ENCODE measurements at places on chromosomes 6 and 20.

- DNase-seq = no peak
Measured at GRCh38 chr6:118370722-118371121, 177.4 kb upstream of the PLN start.

DNA sequence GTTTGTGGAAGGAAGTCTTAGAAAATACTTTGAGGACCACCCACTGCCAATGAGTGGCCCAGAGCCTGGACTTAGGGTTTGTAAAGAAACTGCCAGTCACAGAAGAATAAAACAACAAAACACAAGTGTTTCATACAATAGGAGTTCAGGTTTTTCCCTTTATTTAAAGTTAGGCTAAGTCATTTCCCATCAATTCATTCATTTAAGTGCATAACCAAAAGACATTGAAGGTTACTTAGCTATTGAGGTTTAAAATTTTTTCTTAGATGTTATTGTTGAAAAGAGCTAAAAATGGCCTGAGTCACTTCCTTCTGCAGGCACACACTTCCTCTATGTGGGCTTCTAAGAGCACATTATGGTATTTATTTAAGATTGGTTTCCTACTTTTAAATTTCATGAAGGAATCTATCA is 54.2 kb downstream of the ARMC2 start:
- peak; percentile 57 for DNase-seq

DNA sequence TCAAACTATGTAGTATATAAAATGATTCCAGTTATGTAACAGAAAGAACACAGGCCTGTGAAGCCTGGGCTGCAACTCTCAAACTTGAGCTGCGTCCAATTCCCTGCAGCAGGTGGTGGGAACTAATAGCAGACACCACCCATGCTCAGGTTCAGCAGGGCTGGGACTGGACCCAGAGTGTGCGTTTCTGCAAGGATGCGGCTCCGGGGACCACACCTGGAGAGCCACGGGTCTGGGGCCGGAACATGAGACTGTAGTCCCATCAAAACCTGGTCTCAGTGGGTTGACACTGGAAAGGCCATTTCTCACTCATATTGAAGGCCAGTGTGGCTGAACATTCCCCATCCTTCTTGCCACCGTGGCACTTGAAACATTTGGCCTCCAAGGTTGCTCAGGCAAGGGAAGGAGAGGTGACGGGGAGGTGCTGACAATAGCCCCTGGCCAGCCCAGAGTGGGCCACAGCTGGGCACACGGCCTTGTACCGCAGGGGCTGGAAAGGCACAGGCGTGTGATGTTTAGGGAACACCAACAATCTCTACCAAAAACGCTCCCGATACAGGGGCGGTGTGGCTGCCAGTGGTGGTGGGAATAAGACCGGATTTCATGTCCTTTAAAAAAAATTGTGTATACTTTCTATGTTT is 38.0 kb downstream of the FRMD1 start:
- no peak for DNase-seq

- DNase-seq = no peak
Measured at GRCh38 chr6:153056308-153056707, 53.8 kb upstream of the MTRF1L start.

GRCh38 chr6:111173341-111173740 is 86.0 kb downstream of the SLC16A10 start:
- DNase-seq = no peak

GRCh38 chr6:161365633-161366032 is 91.8 kb upstream of the AGPAT4 start:
- DNase-seq = no peak

DNA sequence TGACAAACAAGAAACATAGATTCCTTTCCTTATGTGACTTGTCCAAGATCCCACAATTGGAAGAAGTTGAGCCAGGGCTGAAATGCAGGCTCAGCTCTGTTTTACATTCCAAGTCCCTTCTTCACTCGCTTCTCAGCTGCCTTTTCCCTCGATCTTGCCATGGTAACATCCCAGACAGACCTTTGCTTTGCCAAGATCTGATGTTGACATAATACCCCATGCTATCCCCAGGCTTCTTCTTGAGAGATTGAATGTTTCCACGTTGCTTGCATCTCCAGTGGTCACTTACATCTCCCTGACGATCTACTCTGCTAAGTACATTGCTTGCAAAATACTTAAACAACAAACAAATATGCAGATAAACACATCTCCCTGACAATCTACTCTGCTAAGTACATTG is 63.5 kb downstream of the TBXT start:
- DNase-seq = no peak

- peak; percentile 21 for DNase-seq
Measured at GRCh38 chr6:3750317-3751076, 1.0 kb downstream of the PXDC1 start.

GRCh38 chr6:129312880-129313279 is 397.1 kb downstream of the ARHGAP18 start:
- DNase-seq = no peak

DNA sequence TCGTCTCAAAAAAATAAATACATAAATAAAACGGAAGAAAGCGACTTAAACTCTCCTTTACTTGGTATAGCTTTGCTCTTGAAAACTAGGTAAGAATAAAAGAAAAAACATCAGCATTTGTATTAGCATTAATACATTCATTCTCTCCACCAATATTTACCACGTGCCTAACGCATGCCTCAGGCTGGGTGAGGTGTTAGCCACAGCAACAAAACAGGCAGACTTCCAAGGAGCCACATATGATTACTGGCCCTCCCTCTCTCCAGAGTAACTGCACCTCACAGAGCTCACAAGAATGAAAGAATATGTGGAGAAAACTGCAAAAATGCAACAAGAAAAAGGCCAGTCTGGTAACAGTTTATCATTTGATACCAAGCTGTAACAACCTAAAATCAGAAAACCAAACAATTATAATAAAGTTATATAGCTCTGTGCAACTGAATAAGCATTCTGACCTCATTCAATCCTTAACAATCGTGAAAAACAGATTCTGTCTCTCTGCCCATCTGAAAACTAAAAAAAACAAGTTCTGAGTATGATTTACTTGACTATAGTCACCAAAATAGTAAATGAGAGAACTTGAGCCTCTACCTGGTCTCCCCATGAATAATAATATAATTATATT is 5.2 kb downstream of the NAPB start:
- DNase-seq = peak; percentile 60

DNA sequence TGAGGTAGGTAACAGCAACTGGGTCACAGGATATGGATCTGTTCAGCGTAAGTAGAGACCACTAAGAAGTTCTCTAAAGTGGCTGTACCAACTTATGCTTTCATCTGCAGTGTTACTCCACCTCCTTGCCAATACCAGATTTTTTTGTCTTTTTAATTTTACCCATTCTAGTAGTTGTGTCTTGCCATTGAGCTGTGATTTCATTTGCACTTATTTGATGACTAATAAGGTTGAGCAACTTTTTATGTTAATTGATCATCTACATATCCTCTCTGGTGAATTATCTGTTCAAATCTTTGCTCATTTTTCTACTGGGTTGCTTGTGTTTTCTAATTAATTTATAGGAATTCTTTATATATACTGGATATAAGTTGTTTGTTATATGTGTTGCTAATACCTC is 82.9 kb downstream of the OGFRL1 start:
- DNase-seq = no peak

DNA sequence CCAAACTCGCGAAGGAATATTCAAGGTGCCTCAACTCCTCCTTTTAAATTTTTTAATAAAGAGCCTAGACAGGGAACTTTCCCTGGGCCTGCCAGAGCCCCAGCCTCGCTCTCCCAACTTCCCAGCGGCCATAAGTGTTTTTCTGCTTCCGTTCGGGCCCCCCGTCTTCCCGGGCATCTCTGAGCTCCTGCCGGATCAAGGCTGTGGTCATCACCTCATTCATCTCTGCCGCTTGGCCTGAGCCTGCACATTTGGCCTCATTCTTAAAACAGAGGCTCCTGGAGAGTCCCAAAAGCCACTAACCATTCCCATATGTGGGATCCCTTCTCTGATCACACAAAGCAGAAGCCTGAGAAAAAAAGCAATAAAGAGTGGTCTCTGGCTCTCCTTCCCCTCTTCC is 969.1 kb upstream of the DEFB115 start:
- DNase-seq = no peak

GRCh38 chr6:11270030-11271027 is 37.9 kb upstream of the NEDD9 start:
- DNase-seq = no peak

DNA sequence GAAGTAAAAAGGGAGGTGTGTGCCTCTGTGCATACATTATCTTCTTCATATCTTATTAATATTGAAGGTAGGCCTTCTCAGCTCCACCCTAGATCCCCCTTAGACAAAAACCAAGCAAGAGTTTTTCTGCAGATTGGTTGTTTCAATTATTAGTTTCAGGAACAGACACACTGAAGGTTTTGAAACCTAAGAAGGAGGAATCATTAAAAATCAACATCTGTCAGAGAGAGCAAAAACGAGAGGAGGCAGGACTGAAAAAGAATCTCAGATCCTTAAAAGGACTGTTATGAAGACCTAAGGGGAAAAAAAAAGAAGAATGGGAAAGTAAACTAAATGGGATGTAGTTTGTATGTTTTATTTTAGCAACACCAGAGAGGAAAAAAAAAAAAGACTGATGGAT is 560.8 kb upstream of the JAG1 start:
- DNase-seq = no peak

DNA sequence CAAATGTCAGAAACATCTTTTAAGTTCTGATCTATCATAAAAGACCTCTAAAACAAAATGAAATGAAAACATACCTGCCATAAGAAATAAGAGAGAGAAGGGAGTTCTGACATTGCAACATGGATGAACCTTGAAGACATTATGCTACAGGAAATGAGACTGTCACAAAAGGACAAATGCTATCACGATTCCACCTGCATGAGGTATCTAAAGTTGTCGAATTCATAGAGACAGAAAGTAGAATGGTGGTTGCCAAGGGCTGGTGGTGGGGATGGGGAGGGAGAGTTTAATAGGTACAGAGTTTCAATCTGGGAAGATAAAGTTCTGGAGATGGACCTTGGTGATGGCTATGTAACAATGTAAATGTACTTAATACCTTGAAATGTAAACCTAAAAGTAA is 3.3 kb downstream of the EZR start:
- no peak for DNase-seq

- DNase-seq = no peak
Measured at GRCh38 chr6:124479991-124480430, 482.2 kb upstream of the RNF217 start.

- no peak for DNase-seq
Measured at GRCh38 chr20:51140671-51141070, 117.8 kb upstream of the KCNG1 start.

DNA sequence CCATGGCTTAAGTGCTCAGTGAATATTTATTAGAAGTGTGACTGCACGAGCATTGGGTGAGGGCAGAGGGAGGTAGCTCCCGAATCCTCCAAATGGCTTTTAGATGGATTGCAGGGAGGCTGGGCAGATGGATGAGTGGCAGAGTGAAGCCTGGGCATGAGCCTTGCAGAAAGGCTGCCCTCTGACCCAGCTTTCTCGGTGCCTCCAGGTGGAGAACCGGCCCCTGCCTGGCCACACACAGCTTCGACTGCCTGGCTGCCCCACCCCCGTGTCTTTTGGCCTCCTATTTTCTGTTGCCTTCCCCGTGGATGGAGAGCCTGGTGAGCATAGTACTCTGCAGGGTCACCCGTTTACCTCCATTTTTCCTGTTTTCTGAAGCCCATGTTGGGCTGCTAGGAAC is 3.4 kb downstream of the VARS2 start:
- DNase-seq = no peak

- DNase-seq = peak; percentile 22
Measured at GRCh38 chr6:14660806-14661579, 543.4 kb downstream of the CD83 start.

GRCh38 chr6:3296537-3296936 is 37.8 kb downstream of the PSMG4 start:
- no peak for DNase-seq

- no peak for DNase-seq
Measured at GRCh38 chr6:132571774-132572173, 1.7 kb downstream of the TAAR6 start.

- DNase-seq = no peak
Measured at GRCh38 chr6:88586371-88587149, 376.9 kb downstream of the RNGTT start.

GRCh38 chr20:58179432-58180099 is 48.9 kb downstream of the ANKRD60 start:
- peak; percentile 60 for DNase-seq

DNA sequence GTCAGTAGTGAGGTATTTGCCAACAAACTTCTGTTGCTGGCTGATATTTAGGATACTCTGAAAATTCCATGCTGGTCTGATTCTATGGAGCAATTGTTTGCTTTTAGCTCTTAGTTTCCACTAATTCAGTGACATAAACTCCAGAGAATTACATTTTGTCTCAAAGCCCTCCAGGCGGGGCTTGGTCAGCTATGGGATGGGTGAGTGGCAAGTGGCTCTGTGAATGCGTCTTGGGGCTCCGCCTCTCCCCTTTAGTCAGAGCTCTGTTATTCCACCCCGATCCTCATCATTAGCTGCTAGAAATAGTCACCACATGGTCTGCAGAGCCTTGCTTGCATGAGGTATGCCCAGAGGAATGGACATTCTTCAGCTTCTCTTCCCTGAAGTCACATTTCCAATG is 540.6 kb downstream of the QKI start:
- DNase-seq = no peak
